ENCODE measurements at places on chromosomes 7 and 10.

GRCh38 chr7:126842451-126842850, 410.3 kb downstream of the GRM8 start:
- no peak for DNase-seq

DNA sequence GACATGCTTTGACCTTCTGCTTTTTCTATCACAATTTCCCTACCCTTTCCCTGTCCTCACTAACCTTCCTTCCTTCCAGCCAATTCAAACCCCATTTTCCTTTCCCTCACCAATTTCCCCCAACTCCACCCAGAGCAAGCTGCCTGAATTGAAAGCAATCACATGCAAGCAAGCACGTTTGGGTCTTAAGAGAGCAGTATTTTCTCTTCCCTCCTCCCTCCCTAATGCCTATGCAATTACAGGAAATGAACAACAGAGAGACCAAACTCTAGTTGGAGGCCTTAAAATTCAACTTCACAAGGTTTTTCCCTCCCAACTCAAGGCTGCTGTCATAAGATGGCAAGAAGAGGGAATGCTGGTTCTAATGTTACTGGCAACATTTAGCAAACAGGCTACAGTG, 117.2 kb downstream of the MYOF start:
- DNase-seq: no peak

DNA sequence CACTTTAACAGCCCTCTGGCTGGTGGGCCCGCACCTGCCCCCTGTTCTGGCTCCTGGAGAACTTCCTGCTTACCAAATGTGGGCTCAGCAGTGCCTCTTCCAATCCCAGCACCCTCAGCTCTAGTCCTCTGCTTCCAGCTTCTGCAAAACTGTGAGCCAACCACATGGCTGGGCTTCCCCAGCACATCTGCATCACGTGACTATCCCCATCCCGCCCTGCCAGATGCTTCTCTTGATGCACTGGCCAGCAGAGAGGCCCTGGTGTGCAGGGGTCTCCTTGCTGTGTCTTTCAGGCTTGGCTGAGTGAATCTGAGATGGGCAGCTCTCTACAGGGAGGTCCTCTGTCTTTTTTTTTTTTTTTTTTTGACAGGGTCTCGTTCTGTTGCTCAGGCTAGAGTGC, 43.8 kb upstream of the DMBT1 start:
- DNase-seq: no peak

DNA sequence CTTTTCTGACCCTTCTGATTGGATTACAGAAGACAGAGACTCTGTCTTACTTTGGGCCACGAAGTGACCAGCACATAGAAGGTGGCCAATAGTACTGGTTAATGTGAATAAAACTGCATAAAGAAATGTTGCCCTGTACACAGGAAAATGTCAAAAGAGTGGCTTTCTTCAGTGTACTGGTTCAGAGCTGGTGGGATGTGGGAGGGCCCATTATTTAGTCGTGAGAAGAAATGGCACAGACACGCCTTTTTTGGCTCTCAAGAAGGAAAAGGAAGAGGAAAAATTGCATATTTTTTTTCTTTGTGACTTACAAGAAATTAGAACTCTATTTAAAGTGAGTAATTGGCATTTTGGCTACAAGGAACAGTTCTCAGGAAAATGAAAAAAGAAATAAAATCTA, 129.7 kb downstream of the DGKI start:
- DNase-seq: no peak

- DNase-seq: no peak
Measured at GRCh38 chr7:16644636-16645592, 640 bp downstream of the ANKMY2 start.

- DNase-seq: no peak
Measured at GRCh38 chr10:63204667-63205391, 71.7 kb downstream of the NRBF2 start.

DNA sequence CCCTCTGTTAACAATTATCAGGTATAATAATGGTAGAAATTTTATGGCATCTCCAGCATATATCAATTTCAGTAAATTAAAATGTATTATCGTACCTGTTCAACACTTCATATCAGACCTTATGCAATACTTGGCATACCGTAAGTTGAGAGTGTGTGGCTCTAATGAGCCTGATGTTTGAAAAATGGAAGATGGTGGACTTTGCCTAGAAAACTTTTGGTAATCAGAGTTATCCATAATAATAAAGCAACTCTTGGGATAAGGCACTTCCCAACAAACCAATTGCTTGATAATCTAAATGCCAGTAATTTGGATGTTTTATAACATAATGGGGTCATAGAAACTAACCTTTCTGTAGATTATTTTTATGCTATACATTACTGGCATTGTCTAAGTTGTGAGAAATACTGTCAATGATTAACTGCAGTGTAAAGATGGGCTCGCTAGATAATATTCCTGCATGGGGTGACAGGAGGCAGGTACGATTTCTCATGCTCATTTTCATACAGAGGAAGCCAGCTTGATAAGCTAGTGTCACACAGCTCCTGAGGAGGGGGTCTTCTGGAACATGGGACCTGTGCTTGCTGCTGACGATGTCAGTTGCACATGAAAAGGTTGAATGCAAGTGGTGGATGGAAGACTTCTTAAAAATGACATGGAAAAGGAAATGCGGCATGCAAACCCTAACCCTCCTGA, 27.8 kb upstream of the DMBT1 start:
- no peak for DNase-seq

DNA sequence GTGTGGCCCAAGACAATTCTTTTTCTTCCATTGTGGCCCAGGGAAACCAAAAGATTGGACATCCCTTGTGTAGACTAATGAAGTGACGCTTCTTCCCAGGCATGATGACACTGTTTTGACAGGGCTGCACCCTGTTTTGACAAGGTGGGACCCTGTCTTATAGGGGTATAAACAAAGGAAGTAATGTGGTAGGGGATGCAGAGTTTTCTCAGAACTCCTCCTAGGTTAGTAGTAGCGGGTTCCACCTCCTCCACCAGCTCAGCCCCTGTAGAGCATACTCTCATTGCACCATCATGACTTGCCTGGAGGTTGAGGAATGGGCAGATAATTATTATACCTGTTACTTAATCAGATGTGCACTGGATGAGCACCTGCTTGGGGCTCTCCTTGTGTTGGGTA, 123.1 kb downstream of the CCNY start:
- DNase-seq: no peak

GRCh38 chr7:135761751-135762488, 13.3 kb upstream of the FAM180A start:
- DNase-seq: no peak

- no peak for DNase-seq
Measured at GRCh38 chr7:7687800-7688199, 30.6 kb downstream of the RPA3 start.
